ENCODE measurements at places on chromosomes 13 and 19.
A peak's percentile ranks its signal among the peaks of the same experiment; 100 is the strongest.

GRCh38 chr19:11995174-11995573 is 30.3 kb downstream of the ZNF763 start:
- DNase-seq: no peak

- no peak for DNase-seq
These were observed 51.1 kb upstream of the CYP4F8 start for GRCh38 chr19:15563931-15564330.

DNA sequence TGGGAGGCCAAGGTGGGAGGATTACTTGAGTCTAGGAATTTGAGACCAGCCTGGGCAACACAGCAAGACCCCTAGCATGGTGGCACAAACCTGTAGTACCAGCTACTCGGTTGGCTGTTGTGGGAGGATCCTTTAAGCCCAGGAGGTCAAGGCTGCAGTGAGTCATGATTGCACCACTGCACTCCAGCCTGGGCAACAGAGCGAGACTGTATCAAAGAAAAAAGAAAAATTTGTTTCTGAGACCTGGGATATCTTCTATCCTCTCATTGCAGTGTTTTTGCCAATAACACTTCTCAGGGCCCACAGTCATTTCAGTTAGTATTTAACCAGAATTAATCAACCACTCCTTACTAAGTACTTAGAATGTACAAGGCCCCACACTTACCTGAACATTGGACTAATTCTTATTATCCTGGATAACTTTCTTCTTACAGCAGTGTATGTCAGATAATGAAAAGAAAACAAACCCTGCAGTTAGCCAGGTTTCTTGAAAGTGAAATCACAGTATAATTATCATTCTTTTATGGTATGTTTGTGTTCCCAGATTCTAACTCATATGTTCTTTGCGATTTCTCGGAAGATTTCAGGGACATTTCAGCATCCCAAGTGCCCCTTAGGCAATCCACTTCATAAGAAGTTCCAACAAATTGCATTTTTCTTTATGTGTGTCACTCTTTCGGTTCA is 75.6 kb upstream of the KLF5 start:
- DNase-seq: no peak

DNA sequence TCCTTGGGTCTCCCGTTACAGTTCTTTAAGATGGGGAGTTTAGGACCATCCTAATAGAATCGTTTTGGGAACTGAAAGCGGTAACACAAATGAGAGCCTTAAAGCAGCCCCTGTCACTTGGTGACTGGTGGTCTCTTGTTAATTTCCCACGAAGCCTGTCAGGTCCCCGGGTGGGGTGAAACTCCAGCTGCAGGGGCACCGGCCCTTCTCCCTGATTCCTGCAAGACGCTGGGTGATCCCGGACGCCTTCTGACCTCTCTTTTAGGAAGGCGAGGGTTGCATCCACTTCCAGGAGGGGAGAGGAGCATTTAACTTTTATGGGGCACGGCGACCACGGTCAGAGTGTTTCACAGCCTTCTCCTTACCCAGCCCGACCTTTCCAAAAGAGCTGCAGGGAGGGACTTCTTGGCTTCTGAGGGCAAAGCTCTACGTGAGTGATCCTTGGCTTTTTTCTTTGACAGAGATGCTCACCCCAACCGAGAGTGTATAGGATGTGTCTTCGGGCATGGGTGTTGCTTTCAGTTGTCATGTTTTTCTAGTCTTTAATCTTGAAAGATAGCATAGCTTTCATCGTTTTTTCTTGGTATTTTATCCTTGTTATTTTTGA is 688 bp downstream of the ZNF225 start:
- DNase-seq: no peak

- no peak for DNase-seq
These were observed 4.6 kb upstream of the SLAIN1 start for GRCh38 chr13:77692746-77693448.

DNA sequence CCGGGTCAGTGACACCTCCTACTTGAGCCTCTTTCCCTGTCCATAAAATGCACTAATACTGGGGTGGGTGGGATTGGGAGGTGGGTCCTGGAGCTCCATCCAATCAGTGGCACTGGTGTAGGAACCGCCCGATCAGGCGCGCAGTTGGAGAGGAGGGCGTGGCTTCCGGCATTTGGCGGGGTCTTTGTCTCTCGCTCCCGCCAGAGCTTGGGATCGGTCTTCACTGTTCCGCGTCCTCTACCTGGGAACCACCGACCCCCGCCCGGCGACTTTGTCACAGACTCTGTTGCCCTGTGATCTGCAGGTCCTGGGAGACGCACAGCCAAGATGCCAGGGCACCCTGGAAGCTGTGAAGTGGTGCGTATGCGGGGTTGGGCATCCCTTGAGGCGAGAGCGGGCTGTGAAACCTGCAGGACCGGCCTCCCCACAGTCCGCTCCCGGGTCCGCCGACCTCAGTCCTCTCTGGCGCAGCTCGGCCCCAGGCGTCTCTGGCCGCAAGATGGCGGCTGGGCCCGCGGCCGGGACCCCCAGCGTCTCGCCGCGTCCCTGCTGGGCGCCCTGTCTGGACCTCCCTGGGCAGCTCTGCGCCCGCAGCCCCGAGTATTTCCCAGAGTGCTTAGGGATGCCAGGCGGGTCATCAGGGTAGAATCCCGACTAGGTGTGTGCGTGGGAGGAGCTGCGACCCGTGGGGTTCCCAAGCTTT is 41.6 kb upstream of the ZNF730 start:
- DNase-seq: no peak

- DNase-seq: no peak
These were observed 61.0 kb upstream of the SOX1 start for GRCh38 chr13:112005925-112006324.

DNA sequence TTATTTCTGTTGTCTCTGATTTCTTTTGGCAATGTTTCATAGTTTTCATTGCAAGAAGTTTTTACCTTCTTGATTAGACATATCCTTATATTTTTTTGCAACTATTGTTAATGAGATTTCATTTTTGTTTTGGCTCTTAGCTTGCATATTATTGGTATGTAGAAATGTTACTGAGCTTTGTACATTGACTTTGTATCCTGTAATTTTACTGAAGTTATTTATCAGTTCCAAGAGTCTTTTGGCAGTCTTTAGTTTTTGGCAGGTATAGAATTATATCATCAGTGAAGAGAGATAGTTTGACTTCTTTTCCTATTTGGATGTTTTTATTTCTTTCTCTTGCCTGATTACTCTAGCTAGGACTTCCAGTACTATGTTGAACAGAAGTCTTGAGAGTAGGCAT is 375.7 kb downstream of the TDRD3 start:
- no peak for DNase-seq

- no peak for DNase-seq
These were observed 24.2 kb downstream of the TEX29 start for GRCh38 chr13:111344471-111345191.

- no peak for DNase-seq
These were observed at the start of gene VSTM2B for GRCh38 chr19:29525901-29526729. TSS of gene VSTM2B (plus strand) at chr19:29525994. CDS start at chr19:29526584, 590 bp downstream.

GRCh38 chr19:44604241-44604640 is 9.1 kb upstream of the IGSF23 start:
- DNase-seq: no peak

- DNase-seq: no peak
These were observed 10.9 kb downstream of the NCR1 start for GRCh38 chr19:54916822-54917221.

DNA sequence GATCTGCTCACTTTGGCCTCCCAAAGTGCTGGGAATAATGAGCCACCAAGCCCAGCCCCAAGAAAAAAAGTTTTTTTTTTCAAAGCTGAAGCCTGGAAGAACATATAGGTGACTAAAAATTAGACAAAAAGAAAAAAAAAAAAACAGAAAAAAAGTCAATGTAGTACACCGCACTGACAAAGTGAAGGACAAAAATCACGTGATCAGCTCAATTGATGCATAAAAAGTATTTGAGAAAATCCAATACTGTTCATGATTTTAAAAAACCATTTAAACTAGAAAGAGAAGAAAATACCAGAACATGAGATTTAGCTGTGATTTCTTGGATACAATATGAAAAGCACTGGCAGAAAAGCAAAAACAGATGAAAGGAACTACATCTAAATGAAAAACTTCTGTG is 10.5 kb upstream of the ERVV-2 start:
- no peak for DNase-seq

GRCh38 chr13:111295886-111296285 is 24.6 kb upstream of the TEX29 start:
- DNase-seq: no peak

GRCh38 chr19:14440049-14440448 is 6.9 kb downstream of the PKN1 start:
- peak; percentile 81 for DNase-seq

DNA sequence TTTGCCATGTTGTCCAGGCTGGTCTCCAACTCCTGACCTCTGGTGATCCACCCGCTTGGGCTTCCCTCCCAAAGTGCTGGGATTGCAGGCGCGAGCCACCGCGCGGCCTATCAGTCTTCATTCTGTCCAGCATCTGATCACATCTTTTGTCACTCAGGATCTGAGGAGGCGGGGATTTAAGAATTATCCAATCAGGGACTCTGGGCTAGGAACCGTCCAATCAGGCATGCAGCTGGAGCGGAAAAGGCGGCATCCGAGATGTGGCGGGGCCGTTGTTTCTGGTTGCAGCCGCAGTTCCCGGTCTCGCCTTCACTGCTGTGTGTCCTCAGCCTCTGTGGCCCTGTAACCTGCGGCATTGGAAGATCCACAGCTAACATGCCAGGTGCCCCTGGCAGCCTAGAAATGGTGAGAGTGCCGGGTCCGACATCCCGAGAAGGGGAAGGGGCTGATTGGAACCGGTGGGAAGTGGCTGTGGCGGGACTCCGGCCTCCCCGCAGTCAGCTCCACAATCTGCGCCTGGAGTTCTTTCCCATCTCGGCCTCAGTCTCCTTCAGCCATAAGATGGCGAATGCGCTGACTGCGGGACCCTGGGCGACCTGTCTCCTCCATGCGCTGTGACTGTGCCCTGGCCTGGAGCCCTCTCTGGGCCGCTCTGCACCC is at the start of gene ZNF729:
Gene ZNF729 (plus strand): TSS at position 291 of the 660 bp plus-strand sequence. CDS start 85 bp downstream, at position 376.
- no peak for DNase-seq

GRCh38 chr19:12946092-12946721 is 545 bp downstream of the RAD23A start:
- peak; percentile 45 for DNase-seq

GRCh38 chr19:12884926-12885748 is 1.9 kb downstream of the KLF1 start:
- peak; percentile 91 for DNase-seq

- DNase-seq: peak; percentile 48
These were observed 60.5 kb downstream of the MAP4K1 start for GRCh38 chr19:38557205-38557799.

GRCh38 chr13:31431722-31432137 is 232.0 kb downstream of the B3GLCT start:
- peak; percentile 18 for DNase-seq

GRCh38 chr13:23644126-23644419 is 73.9 kb downstream of the TNFRSF19 start:
- DNase-seq: no peak

DNA sequence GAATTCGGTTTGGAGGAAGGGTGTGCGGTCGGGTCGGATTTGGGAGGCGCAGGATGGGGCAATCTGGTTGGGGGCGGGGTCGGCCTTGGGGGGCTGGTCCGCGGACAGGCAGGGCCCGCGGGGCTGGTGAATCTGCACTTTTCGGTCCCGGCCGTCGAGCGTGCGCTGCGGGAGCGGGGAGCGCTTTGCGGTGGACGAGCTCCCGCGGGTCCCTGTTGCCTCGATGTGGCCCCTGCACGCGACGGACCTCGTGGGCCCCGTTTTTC is 11.9 kb downstream of the PEAK3 start:
- DNase-seq: no peak

GRCh38 chr13:25585000-25585399 is 213.2 kb downstream of the ATP8A2 start:
- no peak for DNase-seq
